B cell (primary cell): ENCODE measurements at places on chromosomes 13 and 19. TPM values are rescaled to one million over a fixed set of nuclear protein-coding genes. Genes with fewer than 3 reads are reported as not detected.

GRCh38 chr19:13044231-13044836, 49.1 kb downstream of the NFIX start:
- no peak for DNase-seq
- H3K27ac ChIP-seq = no peak overlapping the region
- H3K4me3 ChIP-seq = no peak overlapping the region
- H3K4me1 ChIP-seq = no peaks in the 10 kb centered on the region
- no peaks in the 10 kb centered on the region for H3K36me3 ChIP-seq

The CHAF1A gene
- 17.3 and 19.7 TPM in 2 replicates for total RNA-seq

DNA sequence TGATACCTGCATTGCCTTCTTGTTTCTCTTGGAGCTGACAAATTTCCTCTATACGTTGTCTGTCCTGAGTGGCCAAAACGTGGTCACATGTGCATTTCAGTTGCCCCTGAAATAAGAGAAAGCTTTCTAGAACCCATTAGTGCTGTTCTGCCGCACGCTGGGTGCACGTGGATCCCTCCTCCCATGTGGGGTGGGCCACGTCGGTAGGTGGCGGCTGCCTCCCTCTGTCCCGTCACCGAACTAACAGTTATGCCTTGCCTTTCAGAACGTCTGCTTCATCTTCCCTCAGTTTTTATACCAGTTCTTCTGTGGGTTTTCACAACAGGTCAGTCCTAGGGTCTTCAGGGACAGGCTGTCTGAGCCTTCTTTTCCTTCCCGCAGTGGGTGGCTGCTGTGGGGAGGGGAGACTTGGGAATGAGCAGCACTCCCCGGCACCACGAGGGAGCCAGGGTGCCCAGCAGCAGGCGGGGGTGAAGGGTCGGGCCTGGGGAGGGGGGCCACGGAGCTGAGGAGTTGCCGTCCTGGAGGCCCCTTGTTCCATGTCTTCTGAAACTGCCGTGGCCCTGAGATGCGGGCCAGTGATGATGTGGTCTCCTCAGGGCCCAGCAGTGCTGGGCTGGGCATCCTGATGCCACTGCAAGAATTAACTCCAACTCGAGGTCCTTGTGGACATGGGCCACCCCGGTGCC, 109.7 kb upstream of the MCF2L start:
- H3K27ac ChIP-seq = no peak overlapping the region
- DNase-seq = no peak
- no peaks in the 10 kb centered on the region for H3K27me3 ChIP-seq
- H3K4me1 ChIP-seq = peaks cover 17% of the 10 kb centered on the region

The NCAN gene
- total RNA-seq = not detected in 2 replicates

The RFX1 gene
- 33.3 and 33.9 TPM in 2 replicates for total RNA-seq

GRCh38 chr13:94660695-94661326, 51.5 kb downstream of the SOX21 start:
- H3K4me3 ChIP-seq = no peak overlapping the region
- H3K4me1 ChIP-seq = no peaks in the 10 kb centered on the region
- no peak overlapping the region for H3K27ac ChIP-seq
- no peaks in the 10 kb centered on the region for H3K27me3 ChIP-seq

The APLP1 gene
- not detected in 2 replicates for total RNA-seq

The EID2B gene
- 6.0 and 7.6 TPM in 2 replicates for total RNA-seq

GRCh38 chr13:32902874-32903273, 113.3 kb upstream of the KL start:
- DNase-seq = no peak
- peaks cover 5% of the 10 kb centered on the region for H3K4me1 ChIP-seq
- no peaks in the 10 kb centered on the region for H3K36me3 ChIP-seq
- H3K27ac ChIP-seq = no peak overlapping the region

GRCh38 chr13:71727042-71727441, 140.0 kb downstream of the DACH1 start:
- no peak for DNase-seq
- H3K27me3 ChIP-seq = no peaks in the 10 kb centered on the region
- no peaks in the 10 kb centered on the region for H3K4me1 ChIP-seq
- H3K36me3 ChIP-seq = no peaks in the 10 kb centered on the region
- H3K27ac ChIP-seq = no peak overlapping the region

DNA sequence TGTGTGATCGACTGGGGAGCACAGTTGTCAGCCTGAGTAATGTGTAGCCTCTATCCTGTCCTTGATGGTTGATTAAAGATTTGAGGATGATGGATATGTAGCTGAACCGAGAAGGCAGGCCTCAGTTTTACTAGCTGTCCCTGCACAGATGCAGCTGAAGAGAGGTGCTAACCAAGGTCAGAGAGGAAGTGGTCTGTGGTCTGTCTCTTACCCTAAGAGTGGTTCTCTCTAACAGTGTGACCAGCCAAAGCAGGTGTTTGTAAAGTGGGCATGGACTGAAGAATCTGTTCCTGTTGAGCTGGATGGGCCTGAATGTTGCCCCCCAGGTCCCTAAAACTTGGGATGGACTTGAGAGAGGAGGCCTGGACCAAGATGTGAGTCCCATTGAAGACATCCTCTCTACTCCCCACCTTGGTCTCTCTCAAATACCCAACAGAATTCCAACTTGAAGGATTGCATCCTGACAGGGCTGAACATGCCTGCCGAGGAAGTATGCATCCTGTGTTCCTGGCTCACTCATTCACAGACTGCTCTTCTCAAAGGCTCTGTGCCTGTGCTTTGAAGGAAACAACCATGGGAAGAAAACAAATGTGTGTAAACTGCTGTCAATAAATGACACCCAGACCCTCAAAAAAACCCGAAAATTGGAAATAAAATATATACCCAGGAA, 223.8 kb downstream of the MAB21L1 start:
- no peaks in the 10 kb centered on the region for H3K36me3 ChIP-seq
- no peaks in the 10 kb centered on the region for H3K27me3 ChIP-seq
- no peak overlapping the region for H3K4me3 ChIP-seq
- no peak for DNase-seq
- no peaks in the 10 kb centered on the region for H3K4me1 ChIP-seq

DNA sequence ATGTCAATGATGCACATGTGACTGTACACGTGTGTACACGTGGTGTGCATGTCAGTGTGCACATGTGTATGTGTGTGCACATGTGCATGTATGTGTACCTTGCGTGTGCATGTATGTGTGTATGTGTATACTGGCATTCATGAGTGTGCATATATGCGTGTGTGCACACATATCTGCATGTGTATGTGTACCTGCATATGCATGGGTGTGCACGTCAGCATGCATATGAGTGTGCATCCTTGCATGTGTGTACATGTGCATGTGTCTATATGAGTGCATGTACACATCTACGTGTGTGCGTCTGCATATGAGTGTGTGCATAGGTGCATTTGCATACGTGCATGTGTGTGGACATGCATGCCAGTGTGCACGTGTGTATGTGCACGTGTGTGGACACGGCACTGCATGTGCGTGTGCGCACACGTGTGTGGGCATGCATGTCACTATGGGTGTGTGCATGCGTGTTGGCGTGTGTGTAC, 48.5 kb downstream of the GADD45B start:
- no peaks in the 10 kb centered on the region for H3K27me3 ChIP-seq
- H3K36me3 ChIP-seq = no peaks in the 10 kb centered on the region

The FIZ1 gene
- 21.4 and 26.4 TPM in 2 replicates for total RNA-seq

DNA sequence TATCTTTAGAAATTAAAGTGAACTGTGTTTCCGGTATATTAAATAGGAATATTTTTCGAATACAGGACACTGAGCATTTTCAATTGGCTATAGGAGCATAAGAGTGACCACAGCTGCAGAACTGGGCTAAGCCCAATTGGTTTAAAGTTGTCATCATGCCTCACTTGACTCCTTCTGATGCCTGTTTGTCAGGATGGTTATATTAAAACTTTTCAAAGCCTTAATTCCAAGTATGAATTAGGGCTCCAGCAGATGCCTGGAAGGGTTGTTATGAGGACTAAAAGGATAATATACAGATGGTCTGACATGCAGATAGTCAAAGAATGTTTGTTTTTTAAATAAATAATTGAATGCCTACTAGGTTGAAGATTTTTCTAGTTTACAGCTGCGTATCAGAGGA, 100.0 kb downstream of the LMO7 start:
- no peak overlapping the region for H3K4me3 ChIP-seq
- no peaks in the 10 kb centered on the region for H3K27me3 ChIP-seq
- no peaks in the 10 kb centered on the region for H3K4me1 ChIP-seq
- no peak overlapping the region for H3K27ac ChIP-seq
- no peak for DNase-seq

GRCh38 chr13:36358175-36358718, 12.1 kb upstream of the SPART start:
- H3K4me1 ChIP-seq = no peaks in the 10 kb centered on the region
- DNase-seq = no peak
- no peak overlapping the region for H3K4me3 ChIP-seq
- H3K27me3 ChIP-seq = no peaks in the 10 kb centered on the region
- H3K36me3 ChIP-seq = no peaks in the 10 kb centered on the region

The CLEC11A gene
- total RNA-seq = 0.34 and 0.52 TPM in 2 replicates

GRCh38 chr19:8481201-8481600, 21.2 kb downstream of the PRAM1 start:
- no peak overlapping the region for H3K27ac ChIP-seq
- no peaks in the 10 kb centered on the region for H3K4me1 ChIP-seq
- H3K36me3 ChIP-seq = peaks cover 82% of the 10 kb centered on the region
- no peak overlapping the region for H3K4me3 ChIP-seq
- no peaks in the 10 kb centered on the region for H3K27me3 ChIP-seq
- no peak for DNase-seq

The IZUMO2 gene
- total RNA-seq = not detected in 2 replicates

The SPIB gene
- 205 and 211 TPM in 2 replicates for total RNA-seq

The KLK15 gene
- total RNA-seq = not detected in 2 replicates

DNA sequence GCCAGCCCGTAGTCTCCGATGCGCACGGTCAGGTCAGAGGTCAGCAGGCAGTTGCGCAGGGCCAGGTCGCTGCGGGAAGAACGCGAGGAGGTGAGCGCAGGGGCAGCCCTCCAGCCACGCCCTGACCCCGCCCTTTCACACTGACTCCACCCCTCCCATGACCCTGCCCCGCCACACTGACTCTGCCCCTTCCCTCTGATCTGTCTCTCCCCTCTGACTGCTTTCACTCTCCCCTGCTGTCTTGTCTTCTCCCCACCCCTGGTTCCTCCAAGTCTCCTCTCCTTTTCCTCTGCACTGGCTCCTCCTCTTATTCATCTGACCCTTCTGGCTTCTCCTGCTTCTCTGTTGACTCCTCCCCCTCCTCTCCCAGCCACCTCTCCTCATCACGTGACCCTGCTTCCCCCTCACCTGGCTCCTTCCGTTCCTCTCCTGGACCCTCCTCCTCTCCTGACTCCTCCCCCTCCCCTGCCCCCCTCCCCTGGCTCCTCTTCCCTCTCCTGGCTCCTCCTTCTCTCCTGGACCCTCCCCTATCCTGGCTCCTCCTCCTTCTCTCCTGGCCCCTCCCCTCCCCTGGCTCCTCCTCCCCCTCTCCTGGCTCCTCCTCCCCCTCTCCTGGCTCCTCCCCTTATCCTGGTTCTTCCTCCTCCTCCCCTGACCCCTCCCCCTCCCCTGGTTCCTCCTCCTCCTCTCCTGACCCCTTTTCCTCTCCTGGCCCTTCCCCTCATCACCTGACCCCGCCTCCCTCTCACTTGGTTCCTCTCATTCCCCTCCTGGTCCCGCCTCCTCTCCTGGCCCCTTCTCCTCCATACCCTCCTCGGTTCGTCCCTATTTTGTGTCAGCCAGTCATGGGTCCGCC, 9.9 kb downstream of the LMTK3 start:
- no peaks in the 10 kb centered on the region for H3K36me3 ChIP-seq
- peaks cover 33% of the 10 kb centered on the region for H3K4me1 ChIP-seq
- H3K27ac ChIP-seq = peak overlapping the region; percentile 33
- H3K27me3 ChIP-seq = no peaks in the 10 kb centered on the region
- DNase-seq = no peak
- no peak overlapping the region for H3K4me3 ChIP-seq

DNA sequence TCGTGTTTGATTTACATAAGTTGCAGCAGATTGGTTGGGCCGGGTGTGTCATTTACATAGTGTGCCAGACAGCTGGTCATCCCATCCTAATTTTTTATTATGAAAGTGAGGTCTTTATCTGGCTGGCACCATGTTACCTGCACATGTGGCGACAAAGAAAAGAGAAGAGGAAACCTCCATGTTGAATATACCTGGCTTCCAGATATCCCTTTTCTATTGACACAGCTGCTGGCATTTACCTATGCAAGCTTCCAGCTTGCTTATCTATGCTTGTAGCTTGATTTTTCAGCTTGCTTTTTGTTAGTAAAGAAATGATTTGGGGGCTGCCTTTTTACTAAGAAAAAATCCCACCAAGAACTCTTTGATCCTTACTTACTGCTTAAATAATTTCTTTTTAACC, 681.3 kb upstream of the SLITRK1 start:
- H3K27ac ChIP-seq = no peak overlapping the region
- H3K4me3 ChIP-seq = no peak overlapping the region
- DNase-seq = no peak
- no peaks in the 10 kb centered on the region for H3K36me3 ChIP-seq
- no peaks in the 10 kb centered on the region for H3K27me3 ChIP-seq

- no peaks in the 10 kb centered on the region for H3K27me3 ChIP-seq
- H3K4me1 ChIP-seq = no peaks in the 10 kb centered on the region
- no peak overlapping the region for H3K27ac ChIP-seq
Measured at GRCh38 chr13:99472122-99472440, 29.2 kb upstream of the TM9SF2 start.

The CEACAM1 gene
- total RNA-seq = 12.8 and 14.6 TPM in 2 replicates

DNA sequence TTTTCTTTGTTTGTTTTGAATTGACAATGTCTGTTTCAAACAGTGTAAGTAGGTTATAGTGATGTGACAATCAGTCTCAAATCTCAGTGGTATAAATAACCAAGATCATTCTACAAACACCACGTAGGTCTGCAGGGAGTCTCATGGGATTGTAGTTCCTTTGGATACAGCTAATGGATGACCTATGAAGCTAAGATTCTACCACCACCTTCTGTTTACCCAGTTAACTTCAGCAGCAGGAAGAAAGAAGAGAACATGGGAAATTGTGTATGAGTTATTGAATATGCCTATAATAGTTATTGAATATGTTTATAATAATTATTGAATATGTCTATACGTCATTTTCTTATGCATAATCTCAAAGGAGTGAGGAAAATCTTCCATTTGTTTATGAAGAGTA, 63.9 kb upstream of the SLITRK5 start:
- no peak for DNase-seq
- no peaks in the 10 kb centered on the region for H3K4me1 ChIP-seq
- H3K27me3 ChIP-seq = no peaks in the 10 kb centered on the region

- DNase-seq = no peak
- H3K27me3 ChIP-seq = no peaks in the 10 kb centered on the region
- H3K4me3 ChIP-seq = no peak overlapping the region
- H3K36me3 ChIP-seq = no peaks in the 10 kb centered on the region
Measured at GRCh38 chr19:51090471-51090870, 7.8 kb upstream of the KLK14 start.

The CD209 gene
- not detected in 2 replicates for total RNA-seq

DNA sequence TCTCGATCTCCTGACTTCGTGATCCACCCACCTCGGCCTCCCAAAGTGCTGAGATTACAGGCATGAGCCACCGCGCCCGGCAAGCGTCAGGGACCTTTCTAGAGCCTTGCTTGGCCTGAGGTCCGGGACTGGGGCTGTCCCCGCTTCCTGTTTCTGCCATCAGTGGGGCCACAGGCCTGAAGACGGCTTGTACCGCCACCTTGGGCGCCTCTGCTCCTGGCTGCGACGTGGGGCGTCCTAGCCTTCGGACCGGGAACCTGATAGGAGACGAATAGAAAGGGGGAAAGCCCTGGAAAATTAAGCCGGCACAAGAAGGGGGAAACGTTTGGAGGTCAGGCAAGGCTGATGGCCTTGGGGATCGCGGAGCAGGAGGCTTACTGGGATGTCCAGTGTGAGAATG, 35.1 kb downstream of the RNF6 start:
- no peaks in the 10 kb centered on the region for H3K27me3 ChIP-seq
- H3K27ac ChIP-seq = peak overlapping the region; percentile 88
- H3K4me1 ChIP-seq = peaks cover 33% of the 10 kb centered on the region
- DNase-seq = peak; percentile 40
- H3K4me3 ChIP-seq = peak overlapping the region; percentile 67

The RDH8 gene
- total RNA-seq = not detected in 2 replicates

The ZNF382 gene
- total RNA-seq = 24.7 and 24.8 TPM in 2 replicates
